MV-4-11 (cell line): ENCODE measurements at places on chromosomes 4 and X.

DNA sequence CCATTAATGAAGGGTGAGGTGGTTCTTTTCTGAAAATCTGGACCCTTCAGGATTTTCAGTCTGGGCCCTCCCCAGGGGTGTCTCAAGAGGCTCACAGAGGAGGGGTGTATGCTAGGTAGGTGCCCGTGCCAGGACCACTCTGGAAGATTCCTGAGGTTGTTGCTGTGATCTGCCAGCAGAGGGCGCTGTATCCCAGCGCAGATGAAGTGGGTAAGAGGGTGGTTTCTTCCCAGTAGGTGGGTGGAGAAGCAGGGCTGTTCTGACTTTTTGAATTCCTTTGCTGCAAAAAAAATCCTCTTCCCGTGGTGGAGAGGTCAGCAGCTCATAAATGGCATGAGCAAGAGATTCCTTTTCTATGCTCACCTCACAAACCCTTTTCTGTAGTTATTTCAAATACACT is 51.1 kb downstream of the SCML1 start:
- no peak for DNase-seq

- DNase-seq, result no peak
These were observed 182.4 kb downstream of the MGST2 start for GRCh38 chr4:139848028-139848427.

- no peak for DNase-seq
These were observed 13.0 kb downstream of the RBMX2 start for GRCh38 chrX:130414800-130415199.

DNA sequence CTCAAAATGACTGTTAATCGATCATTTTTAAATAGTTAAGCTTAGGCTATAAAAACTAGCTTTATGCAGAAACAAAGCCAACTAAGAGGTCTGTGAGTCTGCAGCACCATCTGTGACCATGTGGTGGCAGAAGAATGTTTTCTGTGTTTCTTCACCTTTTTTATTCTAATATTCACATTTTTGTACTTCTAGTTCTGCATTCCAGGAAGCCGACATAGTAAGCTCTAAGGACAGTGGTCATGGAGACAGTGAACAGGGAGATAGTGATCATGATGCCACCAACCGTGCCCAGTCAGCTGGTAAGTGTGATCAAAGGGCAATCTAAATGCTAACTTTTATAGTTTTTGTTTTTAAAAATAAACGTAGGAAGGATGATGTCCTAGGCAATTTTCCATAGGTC is 5.6 kb downstream of the PCDH10 start:
- peak; percentile 1 for DNase-seq

DNA sequence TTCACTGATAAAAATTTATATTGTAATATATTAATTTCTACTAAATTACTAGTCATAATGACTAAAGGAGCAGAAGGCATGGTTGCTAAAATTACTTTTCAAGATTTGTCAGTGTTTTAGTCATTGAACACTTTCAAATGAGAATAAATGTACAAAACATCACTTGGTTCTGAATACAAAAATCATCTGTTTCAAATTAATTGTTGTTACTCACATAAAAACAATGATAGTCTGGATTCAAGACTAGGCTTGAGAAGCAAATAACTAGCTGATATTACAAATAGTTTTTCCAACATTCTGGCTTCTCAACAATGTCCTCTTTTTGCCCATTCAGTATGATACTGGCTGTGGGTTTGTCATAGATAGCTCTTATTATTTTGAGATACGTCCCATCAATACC is 112.5 kb downstream of the ANAPC10 start:
- DNase-seq, result no peak

GRCh38 chr4:53788011-53788410 is 196.7 kb upstream of the LNX1 start:
- DNase-seq, result no peak

DNA sequence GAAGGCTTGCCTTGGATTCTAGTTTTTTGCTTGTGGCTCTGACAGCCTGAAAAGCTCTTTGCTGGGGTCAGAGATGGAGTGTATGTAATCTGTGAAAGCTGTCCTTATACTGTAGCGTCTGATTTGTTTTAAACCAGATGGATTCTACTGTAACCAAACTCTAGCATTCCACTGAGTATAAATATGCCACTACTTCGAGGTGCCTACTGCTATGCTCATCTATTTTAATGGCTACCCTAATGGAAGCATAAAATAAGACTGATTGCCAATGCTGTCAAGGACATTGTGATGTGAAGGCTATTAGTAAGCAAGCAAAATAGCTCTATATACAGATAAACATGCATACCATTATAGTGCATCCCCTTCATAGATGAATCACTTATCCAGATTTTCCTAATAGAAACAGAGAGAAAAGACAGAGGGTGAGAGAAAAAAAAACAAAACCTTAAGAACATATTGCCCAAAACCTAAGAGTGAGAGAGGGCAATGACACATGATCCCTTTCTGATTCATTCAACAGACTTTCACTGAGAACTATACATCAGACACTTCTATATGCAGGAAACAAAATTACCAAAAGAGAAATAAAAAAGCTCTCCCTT is 1025.8 kb upstream of the LCORL start:
- no peak for DNase-seq

DNA sequence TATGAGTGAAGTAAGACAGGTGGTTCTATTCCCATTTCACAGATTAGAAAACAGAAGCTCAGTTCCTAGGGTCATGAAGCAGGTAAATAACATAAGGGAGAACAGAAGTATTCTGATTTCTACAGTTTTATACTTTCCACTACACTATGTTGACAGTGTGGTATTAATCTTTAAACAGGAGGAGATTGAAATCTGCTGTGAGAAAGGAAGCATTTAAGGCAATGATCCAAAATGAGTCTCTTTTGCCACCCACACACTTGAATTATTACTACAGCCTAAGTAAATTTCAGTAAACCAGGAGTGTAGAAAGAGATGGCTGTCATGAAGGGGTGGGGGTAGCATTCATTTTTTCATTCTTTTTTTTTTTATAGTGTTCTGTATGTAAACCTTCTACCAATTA is 893.0 kb downstream of the C4orf33 start:
- DNase-seq, result no peak

GRCh38 chr4:61427099-61427817 is 227.1 kb downstream of the ADGRL3 start:
- no peak for DNase-seq

DNA sequence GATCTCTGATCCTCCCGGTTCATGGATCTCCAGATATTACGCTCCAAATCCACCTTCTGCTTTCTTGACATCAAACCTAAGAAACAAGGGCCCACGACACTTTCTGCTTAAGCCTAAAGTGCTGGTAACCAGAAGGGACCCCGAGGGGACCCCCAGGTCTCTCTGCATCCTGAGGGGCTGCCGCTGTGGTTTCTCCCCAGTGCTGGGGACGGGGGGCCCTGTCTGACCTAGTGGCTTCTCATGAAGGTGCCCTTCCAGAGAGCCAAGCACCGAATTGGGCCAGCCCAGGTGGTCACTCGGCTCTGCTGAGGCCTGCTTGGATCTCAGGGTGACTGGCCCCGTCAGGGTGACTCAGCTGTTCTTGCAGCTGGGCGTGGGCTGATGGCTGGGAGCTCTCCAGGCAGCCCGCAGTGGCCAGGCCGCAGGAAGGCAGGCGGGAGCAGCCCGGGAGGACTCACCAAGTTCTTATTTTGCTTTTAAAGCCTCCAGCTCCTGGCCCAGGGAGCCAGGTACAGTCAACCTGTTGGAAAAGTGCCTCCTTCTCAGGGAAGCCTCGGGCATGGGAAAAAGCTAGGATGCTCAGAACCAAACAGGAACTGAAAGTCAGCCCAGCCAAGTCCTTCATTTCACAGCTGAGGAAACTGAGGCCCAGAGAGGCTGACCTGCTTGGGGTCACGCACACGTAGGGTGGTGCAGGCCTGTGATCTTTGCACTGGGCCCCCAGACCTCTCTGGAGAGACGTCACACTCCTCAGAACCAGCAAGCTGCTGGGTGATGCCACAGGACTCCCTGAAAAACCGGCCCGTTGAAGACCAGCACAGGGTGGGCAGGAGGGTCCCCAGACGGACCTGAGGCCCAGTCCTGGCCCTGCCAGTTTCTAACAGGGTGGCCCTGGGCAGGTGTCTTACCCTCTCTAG is 16.7 kb downstream of the BLOC1S4 start:
- DNase-seq, result peak; percentile 41

- peak; percentile 98 for DNase-seq
These were observed 14.3 kb downstream of the ANTXR2 start for GRCh38 chr4:80058740-80059139.

DNA sequence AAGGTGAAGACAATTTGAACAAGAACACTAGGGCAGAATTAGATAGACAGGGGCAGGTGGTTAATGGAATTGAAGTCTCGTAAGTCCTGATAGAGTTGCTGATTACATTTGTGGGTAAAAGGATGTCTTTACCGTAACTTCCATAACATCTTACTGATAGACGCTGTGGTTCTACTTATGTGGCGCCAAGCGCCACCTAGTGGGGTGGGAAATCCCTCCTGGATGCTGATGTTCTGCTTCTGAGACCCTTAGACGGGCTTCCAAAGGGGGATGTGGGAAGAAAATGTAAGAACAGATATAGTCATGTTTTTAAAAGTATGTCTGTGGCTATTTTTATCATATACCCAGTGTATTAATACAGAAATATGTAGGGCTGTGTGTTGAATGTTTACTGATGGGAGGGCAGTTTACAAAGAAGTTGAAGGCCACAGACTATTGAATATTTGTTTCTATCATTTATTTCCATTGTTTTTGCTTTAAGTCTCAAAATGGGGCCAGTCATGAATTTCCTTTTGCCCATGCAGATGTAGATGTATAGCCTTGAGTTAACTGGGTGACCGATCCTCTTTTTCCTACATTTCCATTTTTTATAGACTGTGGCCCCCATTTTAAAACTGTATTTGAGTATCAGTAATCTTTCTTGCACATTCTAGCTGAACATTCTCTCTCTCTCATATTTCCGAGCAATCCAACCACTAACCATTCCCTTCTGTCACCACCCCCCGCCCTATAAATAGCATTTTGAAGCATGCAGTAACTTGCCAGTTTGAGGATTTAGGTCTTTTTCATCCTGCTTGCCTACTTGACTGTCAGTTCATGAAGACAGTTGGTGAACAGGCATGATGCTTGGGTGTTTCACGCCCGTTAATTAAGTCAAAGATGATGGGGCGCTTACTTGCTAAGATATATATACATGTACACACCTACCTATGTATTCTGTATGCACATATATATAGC is 12.1 kb upstream of the TLR8 start:
- DNase-seq, result peak; percentile 41

GRCh38 chr4:183286590-183287308 is 33.3 kb downstream of the CLDN22 start:
- no peak for DNase-seq

DNA sequence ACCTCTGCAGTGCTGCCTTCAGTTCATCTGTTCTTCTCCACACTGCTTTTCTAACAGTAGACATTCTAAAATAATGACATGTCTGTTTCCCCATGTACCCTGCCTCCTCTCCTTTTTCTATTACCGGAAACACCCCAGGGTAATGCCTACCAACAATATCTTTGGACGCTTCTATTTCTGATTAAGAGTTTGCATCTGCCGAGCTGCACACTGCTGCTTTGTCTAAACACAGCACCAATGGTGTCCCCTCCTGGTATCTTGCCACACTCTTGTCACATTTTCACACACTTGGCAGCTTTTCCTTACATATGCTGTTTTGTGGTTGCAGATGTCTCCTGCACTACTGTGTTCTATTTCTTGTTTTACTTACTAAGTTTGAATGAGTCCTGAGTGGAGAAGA is 288.8 kb downstream of the GRIA2 start:
- DNase-seq, result no peak

DNA sequence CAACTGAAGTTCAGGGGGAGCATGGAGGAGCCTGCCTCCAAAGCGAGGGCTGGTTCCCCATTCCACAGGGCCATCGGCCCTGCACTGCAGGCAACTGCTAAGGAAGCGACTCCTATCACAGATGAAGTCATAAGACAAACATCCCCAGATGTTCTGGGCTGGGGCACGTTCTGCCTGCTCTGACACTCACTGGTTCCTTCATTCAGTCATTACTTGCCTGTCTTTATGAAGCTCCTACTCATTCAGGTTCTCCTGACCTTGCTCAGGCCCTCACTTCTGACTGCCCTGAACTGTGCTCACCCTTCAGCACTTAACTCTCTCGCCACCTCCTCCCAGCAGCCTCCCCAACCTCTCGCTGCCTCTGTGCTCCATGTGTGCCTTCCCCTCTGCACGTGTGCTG is 2.5 kb upstream of the SLC2A9 start:
- peak; percentile 85 for DNase-seq

DNA sequence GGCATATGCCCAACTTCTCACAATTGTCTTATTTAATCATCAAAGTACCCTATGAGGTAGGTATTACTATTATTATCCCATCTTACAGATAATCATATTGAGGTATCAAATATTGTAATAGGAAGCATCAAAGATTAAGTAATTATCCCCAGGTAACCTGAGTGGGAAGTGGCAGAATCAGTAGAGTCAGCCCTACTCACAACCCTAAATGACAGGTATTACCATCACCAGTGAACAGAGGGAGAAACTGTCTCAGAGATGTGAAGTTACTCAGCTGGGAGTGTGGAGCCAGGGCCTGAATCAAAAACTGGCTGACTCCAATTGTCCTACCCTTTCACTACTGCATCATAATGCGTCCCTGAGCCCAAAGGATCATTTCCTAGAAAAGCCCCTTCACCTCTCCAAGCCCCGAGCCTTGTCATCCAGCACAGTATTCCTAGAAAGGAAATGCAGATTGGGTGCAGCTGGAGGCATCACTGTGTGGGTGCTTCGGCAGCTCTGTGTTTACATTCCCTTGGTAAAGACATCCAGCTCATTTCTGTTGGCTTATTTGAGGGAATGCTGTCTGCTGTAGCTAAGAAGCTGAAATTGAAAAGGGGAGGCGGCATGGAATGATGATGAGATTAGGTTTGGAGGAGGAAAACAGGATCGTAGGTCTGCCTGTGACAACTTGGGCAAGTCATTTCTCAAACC is 72.8 kb downstream of the DHX15 start:
- DNase-seq, result no peak

- DNase-seq, result peak; percentile 48
These were observed 701 bp upstream of the BCOR start for GRCh38 chrX:40098264-40099054.

DNA sequence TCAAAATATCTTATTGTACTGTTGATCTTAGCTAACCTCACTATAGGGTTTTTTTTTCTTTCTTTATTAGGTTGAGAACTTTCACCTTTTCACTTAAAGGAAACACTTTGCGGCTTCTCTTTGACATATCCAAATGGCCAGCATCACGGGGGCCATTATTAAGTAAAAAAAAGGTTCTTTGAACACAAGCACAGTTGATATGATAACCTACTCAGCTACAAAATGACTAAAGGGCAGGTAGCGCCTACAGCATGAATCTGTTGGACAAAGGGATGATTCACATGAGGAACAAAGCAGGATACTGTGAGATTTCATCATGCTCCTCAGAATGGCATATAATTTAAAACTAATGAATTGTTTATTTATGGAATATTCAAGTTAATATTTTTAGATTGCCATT is 119.6 kb downstream of the CCSER1 start:
- DNase-seq, result no peak

- no peak for DNase-seq
These were observed 285.9 kb downstream of the KCTD8 start for GRCh38 chr4:44162538-44163270.

DNA sequence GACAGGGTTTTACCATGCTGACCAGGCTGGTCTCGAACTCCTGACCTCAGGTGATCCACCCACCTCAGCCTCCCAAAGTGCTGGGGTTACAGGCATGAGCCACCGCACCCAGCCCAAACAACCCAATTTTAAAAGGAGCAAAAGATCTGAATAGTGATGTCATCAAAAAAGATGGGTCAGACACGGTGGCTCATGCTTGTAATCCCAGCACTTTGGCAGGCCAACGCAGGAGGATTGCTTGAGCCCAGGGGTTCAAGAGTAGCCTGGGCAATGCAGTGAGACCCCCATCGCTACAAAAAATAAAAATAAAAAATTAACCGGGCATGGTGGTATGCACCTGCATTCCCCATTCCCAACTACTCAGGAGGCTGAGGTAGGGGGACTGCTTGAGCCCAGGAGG is 6.1 kb downstream of the ELF2 start:
- DNase-seq, result no peak
